T-cell (primary cell): ENCODE measurements at places on chromosomes 13 and 19.

DNA sequence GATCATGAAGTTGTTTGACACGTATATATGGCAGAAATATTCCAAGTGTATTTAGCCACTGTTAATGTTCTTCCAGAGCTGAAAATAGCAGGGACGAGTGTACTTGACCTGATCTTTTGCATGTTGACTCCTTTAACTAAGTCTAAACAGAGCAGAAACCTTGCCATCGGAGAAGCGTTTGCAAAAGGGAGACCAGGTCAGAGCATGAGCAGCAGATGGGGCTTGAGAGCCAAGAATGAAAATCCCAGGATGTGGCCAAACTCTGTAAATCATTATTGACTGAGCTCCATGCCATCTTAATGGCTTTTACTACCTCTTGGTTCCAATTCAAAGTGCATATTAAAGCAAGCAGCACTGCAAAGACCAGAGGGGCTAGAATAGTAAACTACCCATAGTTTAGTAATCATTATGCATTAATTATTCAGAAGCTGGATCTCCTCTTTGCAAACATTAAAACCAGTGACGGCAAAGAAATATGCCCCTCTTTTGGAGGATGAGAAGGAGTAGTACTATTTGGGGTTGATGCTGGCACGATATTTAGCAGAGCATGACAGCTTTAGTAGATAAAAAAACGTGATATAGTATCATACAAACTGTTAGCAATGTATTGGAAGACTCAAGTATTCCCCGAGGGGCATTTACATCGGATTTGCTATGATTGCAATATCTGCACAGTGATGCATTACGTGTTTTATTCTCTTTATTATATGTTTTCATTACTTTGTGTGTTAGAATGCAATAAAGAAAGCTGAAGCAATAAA lies 55.7 kb downstream of the FAM216B start:
- DNase-seq: no peak

DNA sequence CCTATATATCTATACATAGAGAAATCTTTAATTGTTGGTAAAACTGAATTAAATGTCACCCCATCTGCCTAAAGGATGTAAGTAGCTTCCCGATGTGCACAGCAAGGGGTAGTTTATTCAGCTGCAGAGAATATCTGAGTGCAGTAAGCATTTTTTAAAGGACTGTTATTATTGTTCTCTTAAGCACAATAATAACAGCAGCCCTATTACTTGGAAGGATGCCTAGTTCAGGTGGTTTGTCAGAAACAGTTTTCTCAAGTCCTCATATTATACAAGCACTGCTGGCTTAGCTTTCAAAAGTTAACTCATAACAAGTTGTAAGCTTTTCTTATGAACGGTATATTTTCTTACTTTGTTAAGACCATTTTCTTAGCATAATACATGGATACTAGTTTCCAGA lies 142.6 kb downstream of the CRYL1 start:
- DNase-seq: no peak

DNA sequence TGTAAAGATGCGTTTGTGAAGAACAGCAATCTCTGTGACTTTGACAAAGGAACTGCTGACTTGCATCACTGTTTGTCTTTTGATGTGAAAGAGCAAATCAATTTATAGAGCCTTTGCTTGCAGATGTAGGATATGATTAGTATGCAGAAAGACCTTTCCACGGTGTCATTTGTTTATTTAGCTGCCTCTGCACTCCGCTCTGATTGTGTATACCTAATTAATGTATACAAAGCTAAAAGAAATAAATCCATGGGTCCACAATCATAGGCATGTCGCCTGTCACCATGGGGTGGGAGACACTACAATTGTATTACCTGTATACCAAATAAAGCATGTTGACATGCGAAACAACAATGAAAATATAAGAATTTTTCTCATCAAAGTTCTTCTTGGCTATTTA lies 410.7 kb downstream of the MZT1 start:
- DNase-seq: no peak

DNA sequence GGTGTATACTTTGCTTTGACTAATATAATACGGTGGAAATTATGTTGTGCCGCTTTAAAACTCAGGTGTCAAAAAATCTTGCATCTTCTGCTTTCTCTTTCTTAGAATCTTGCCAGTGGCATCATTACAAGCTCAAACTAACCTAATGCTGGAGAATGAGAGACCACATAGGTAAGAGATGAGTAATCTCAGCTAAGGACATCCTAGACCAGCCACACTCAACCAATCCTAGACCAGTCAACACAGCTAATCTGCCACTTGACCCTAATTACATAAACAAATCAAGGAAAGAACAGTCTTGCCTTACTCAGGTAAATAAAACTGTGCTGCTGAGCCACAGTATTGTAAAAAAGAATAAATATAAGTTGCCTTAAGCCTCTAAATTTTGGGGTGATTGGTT lies 1323.9 kb upstream of the SPRY2 start:
- no peak for DNase-seq

- no peak for DNase-seq
Observed at GRCh38 chr19:33392341-33393285, 19.1 kb downstream of the CEBPG start.

- no peak for DNase-seq
Observed at GRCh38 chr13:95117092-95117491, 184.2 kb downstream of the ABCC4 start.

DNA sequence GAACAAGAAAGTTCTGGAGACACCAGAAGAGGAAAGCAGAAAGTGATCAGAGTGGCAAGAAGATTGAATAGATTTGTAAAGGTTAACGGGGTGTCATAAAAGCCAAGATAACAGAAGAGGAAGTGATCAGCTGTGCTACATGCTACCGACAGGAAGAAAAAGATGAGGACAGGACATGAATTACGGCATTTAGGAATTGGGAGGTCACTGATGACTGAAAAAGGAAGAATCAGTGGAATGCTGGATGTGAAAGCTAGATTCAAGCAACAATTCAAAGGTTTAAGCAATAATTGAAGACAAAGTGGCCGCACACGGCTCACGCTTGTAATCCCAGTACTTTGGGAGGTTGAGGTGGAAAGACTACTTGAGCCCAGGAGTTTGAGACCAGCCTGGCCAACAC lies 15.1 kb downstream of the ZNF160 start:
- no peak for DNase-seq

DNA sequence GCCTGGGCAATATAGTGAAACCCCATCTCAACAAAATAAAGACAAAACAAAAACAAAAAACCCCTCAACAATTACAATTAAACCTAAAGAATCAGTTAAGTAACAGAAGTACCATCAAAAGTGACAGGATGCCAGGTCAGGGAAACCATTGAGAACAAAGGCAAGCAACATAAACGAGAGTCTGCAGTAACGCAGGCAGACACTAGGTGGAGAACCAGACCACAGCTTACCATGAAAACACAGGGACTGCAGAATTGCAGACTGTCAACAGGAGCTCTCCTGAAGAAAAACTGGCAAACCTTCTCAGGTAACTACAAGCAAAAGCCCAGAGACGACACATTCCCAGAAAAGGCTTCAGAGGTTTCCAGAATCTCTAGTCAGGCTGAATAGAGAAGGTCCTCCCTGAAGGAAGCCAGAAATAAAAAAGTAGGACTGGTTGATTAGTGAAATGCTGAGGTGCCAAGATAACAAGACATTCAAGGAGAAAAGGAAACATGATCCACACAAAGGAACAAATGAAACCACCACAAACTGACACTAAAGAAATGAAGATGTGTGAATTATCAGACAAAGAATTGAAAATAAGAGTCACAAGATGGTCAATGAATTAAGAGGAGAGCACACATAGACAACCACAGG lies 2.2 kb upstream of the ZNF665 start:
- DNase-seq: peak; percentile 58

DNA sequence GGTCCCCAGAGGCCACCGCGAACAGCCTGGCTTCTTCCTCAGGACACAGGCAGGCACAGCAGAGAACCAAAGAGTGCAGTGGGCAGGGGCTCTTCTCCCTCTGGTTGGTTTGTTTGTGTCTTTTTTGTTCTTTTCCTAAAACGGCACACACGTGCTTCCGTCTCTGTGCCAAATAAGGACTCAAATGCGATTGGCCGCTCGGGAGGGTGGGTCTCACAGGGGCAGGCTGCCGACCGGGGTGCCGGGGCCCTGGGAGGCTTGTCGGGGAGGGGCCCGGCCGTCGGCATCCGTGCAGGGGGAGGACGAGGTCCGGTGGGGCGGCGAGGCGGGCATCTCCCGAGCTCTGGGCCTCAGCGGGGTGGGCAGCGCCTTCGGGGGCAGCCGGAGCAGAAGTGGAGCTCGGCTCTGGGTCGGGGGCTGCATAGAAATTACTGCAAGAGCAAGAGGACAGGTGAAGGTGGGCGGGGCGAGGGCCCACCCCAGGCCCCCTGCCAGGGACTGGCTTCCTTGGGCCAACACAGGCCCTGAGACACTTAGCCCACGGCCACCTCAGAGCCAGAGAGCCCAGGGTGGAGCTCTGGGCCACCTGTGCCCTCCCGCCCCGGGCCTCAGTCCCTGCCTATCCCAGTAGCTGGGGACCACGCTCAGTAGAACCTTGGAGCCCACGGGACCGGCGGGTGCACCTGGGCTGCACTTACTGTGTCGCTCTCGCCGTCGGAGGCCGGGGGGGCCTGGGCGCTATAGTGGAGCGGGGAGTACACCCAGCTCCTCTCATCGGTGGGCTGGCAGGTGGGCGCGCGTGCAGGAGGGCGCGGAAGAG lies 6.4 kb upstream of the CACTIN start:
- no peak for DNase-seq
